Stimulated activated naive CD8-positive, alpha-beta T cell treated with anti-CD3 and anti-CD28 coated beads, Interleukin-15, Interleukin-2, amounts not matched to agents 100 U/mL and 50 U/mL, for 24 hours (primary cell): ENCODE measurements at places on chromosomes 1 and 21.

DNA sequence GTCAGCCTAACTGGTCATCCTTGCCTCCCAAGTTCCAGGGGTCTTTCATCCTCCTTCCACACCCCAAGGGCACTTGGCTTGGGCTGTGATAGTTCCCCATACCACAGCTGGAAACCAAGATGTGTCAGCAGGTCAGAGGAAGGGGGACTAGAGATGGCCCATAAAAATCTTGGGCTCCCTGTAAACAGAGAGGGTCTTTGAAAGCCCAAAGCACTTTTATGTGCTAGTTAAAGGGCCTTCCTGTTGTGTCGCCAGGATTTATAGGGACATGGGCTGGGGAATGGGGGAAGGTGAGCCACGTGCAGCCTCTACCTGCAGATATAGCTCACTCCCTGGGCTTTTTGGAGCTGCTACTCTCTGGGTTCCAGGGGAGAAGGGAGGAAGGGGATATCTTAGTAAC is 11.9 kb upstream of the UBL4B start:
- no peak for DNase-seq

DNA sequence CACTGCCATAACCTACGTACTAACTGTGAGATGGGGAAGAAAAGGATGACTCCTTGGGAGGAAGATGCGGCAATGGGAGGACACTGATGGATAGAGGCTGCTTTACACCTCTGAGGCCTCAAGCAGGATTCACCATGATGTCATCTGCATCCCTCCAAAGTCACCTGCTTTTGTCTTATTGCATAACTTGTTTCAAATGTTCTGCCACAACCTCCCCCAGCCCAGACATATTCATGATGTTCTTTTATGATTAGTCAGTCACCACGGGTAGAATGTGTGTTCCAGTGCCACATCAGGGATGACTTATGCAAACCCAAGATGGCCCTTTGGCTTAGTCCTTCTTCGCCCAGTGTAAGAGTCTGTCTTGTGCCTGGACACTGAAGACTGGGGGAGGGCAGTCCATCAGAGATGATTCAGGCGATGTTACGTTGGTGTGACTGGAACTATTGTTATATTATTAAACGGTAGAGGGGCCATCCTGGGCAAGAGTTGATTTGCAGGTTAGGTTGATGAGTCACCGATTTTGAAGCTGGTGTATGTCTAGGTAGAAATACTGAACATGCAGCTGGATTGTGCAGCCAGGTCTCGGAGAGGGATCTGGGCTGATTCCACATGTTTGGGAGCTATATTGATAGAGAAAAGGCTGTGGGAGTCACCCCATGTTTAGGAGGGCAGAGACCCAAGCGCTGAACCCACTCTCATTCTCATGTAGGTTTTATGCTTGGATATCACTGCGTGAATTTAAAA is 32.6 kb downstream of the RYR2 start:
- DNase-seq = no peak

- no peak for DNase-seq
Observed at GRCh38 chr1:69913977-69914376, 291.4 kb downstream of the LRRC40 start.

- no peak for DNase-seq
Observed at GRCh38 chr1:54934869-54935268, 45.6 kb upstream of the TMEM61 start.

- DNase-seq = no peak
Observed at GRCh38 chr1:2308844-2309243, 80.7 kb downstream of the SKI start.

DNA sequence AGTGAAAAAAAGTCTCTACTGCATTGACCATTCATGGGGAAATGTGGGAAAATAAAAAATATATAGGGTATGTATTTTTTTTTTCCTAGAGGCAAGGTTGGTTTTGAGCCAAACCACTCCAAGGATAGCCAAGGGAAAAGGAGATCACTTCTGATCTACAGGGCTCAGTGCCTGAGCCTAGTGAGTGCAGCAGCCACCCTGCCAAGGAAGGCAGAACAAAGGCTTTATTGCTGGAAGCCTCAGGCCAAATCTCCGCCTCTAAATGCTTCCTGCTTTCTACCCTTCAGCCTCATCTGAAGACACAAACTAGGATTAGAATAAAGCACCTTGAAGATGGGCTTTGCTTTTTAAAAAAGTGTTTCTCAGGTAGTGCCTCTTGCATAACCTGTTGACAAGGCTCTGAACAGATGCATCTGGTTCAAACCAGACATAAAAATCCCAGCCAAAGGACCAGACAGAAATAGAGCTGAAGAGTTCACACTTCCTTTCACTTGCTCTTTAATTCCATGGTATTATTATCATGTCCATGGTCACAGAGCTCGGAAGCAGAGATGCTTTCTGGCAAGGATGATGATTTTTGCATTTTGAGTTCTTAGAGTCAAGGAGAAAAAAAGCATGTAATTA is 10.5 kb downstream of the C1orf115 start:
- DNase-seq = no peak
